Chondrocyte (in vitro differentiated cells): ENCODE measurements at places on chromosomes 2 and 18. TPM values are rescaled to one million over a fixed set of nuclear protein-coding genes. Genes with fewer than 3 reads are reported as not detected.

DNA sequence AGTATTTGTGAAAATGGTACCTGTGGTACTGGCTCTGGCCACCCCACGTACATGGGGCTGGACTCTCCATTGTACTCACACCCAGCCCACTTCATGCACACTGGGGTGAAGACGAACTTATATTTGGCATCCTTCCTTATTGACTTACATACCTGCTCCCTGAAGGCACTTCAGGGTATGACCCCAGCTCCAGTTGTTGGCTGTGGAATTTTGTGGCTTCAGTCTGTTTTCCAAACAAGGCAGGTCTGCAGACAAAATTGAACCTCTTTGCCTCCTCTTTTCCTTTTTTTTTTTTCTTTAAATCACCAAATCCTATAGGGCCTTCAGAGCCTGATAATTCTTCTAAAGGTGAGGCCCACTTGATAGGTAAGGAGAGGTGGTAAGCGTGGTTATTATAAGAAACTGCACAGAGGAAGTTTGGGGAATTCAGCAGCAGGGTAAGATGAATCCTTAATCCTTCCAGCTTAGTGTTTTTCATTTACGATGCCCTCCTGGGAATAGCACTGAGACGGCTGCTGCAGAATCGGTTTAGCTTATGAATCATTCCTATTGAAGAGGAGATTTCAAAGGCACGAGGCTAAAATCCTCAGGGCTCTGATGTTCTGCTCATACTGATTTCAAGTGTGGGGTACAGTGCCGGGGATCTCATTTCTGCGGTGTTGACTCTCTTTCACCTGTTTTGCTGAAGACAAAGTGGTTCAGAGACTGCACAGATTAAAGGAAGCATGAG, 55.2 kb downstream of the KIF5C start:
- H3K4me3 ChIP-seq = no peak overlapping the region
- no peaks in the 10 kb centered on the region for H3K27me3 ChIP-seq
- H3K4me1 ChIP-seq = peaks cover 16% of the 10 kb centered on the region
- no peak overlapping the region for H3K27ac ChIP-seq
- DNase-seq = no peak

GRCh38 chr2:223051693-223052289, at the start of gene KCNE4:
TSS of gene KCNE4 (plus strand) at chr2:223052190. CDS start at chr2:223052831, 641 bp downstream.
- H3K36me3 ChIP-seq = peaks cover 5% of the 10 kb centered on the region
- no peaks in the 10 kb centered on the region for H3K27me3 ChIP-seq
- H3K4me3 ChIP-seq = peak within 1 kb of the TSS; percentile 70
- no peak for DNase-seq
- peak within 1 kb of the TSS; percentile 98 for H3K27ac ChIP-seq
- peaks cover 95% of the 10 kb centered on the region for H3K4me1 ChIP-seq

- H3K4me3 ChIP-seq = no peak overlapping the region
- no peak for DNase-seq
- no peaks in the 10 kb centered on the region for H3K36me3 ChIP-seq
- H3K4me1 ChIP-seq = peaks cover 65% of the 10 kb centered on the region
- H3K27ac ChIP-seq = no peak overlapping the region
These were observed 61.6 kb downstream of the BMP10 start for GRCh38 chr2:68809324-68810240.

- H3K4me1 ChIP-seq = peaks cover 2% of the 10 kb centered on the region
- H3K36me3 ChIP-seq = no peaks in the 10 kb centered on the region
- H3K27ac ChIP-seq = no peak overlapping the region
- H3K27me3 ChIP-seq = peaks cover 26% of the 10 kb centered on the region
These were observed 52.1 kb upstream of the ACAA2 start for GRCh38 chr18:49865401-49865800.

GRCh38 chr2:74357627-74358026, 14.4 kb upstream of the SLC4A5 start:
- no peak overlapping the region for H3K27ac ChIP-seq
- no peaks in the 10 kb centered on the region for H3K4me1 ChIP-seq
- peaks cover 42% of the 10 kb centered on the region for H3K36me3 ChIP-seq
- DNase-seq = no peak
- H3K27me3 ChIP-seq = no peaks in the 10 kb centered on the region

- peaks cover 76% of the 10 kb centered on the region for H3K4me1 ChIP-seq
- H3K4me3 ChIP-seq = no peak overlapping the region
- H3K27me3 ChIP-seq = no peaks in the 10 kb centered on the region
- H3K27ac ChIP-seq = no peak overlapping the region
- DNase-seq = no peak
These were observed 4.2 kb downstream of the RNF152 start for GRCh38 chr18:61888622-61889021.

DNA sequence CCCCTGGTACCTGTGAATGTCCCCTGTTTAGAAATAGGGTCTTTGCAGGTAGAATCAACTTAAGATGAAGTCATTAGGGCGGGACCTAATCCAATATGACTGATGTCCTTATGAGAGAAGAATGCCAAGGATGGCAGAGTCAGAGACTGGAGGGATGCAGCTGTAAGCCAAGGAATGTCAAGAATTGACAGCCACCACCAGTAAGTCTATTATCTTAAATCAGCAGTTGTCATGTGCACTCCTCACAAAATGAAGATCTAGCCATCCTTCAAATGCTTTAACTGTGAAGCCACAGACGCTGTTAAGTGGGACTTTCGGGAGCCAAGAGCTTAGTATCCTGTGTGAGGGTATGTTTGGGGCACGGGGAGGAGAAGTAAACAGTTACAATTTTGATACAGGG, 83.2 kb downstream of the ITGA4 start:
- H3K4me3 ChIP-seq = no peak overlapping the region
- peaks cover 14% of the 10 kb centered on the region for H3K36me3 ChIP-seq
- no peak overlapping the region for H3K27ac ChIP-seq
- H3K27me3 ChIP-seq = no peaks in the 10 kb centered on the region
- no peak for DNase-seq

GRCh38 chr2:105385731-105386540, 12.9 kb downstream of the FHL2 start:
- H3K4me3 ChIP-seq = no peak overlapping the region
- peaks cover 57% of the 10 kb centered on the region for H3K4me1 ChIP-seq
- H3K27me3 ChIP-seq = no peaks in the 10 kb centered on the region
- no peak overlapping the region for H3K27ac ChIP-seq
- H3K36me3 ChIP-seq = peaks cover 45% of the 10 kb centered on the region

GRCh38 chr2:177778472-177778871, 294.1 kb downstream of the PDE11A start:
- H3K4me3 ChIP-seq = no peak overlapping the region
- no peaks in the 10 kb centered on the region for H3K36me3 ChIP-seq
- peaks cover 9% of the 10 kb centered on the region for H3K4me1 ChIP-seq
- no peak overlapping the region for H3K27ac ChIP-seq
- no peak for DNase-seq

- H3K36me3 ChIP-seq = peaks cover 11% of the 10 kb centered on the region
- H3K27ac ChIP-seq = no peak overlapping the region
- no peaks in the 10 kb centered on the region for H3K4me1 ChIP-seq
These were observed 246.8 kb downstream of the HDAC4 start for GRCh38 chr2:239153806-239154591.

GRCh38 chr2:143588746-143589145, 459.5 kb downstream of the ARHGAP15 start:
- peaks cover 2% of the 10 kb centered on the region for H3K36me3 ChIP-seq
- peaks cover 14% of the 10 kb centered on the region for H3K4me1 ChIP-seq
- H3K27me3 ChIP-seq = no peaks in the 10 kb centered on the region
- no peak overlapping the region for H3K27ac ChIP-seq
- no peak overlapping the region for H3K4me3 ChIP-seq

DNA sequence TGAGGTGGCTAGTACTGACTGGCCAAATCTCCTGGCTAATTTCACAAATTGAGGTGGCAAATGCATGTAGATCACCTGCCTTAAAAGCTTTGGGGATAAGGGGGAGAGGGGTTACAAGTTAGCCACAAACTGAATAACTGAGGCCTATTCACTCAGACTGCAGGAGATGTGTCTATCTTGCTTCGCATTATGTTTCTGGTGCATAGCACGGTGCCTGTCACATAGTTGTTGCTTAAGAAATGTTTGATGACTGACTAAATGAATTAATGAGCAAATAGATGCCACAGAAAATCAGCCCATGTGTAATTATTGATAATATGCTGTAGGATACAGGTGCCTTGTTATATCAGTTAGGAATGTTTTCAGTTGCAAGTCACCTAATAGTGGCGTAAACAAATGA, 12.5 kb upstream of the SLC40A1 start:
- H3K27me3 ChIP-seq = no peaks in the 10 kb centered on the region
- no peak overlapping the region for H3K27ac ChIP-seq
- no peak overlapping the region for H3K4me3 ChIP-seq
- no peak for DNase-seq

DNA sequence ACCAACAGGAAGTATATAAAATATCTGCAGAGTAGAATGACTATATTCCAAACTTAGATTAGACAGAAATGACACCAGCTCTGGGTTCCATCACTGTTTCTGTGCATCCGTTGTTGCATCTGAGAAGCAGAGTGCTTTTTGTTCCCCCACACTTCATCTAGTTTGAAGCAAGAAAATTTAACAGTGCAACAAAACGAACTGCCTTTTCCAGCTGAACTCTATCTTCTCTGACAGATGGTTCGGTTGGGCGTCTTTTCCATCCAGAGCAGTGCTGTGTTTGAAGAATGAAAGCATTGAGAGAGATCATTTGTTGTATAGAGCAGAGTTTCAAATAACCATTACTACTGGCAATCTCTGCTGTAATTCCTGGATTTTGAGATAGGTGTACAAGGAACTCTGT, 757.5 kb downstream of the DPP10 start:
- H3K27me3 ChIP-seq = no peaks in the 10 kb centered on the region
- no peaks in the 10 kb centered on the region for H3K4me1 ChIP-seq
- H3K36me3 ChIP-seq = no peaks in the 10 kb centered on the region
- H3K4me3 ChIP-seq = no peak overlapping the region

DNA sequence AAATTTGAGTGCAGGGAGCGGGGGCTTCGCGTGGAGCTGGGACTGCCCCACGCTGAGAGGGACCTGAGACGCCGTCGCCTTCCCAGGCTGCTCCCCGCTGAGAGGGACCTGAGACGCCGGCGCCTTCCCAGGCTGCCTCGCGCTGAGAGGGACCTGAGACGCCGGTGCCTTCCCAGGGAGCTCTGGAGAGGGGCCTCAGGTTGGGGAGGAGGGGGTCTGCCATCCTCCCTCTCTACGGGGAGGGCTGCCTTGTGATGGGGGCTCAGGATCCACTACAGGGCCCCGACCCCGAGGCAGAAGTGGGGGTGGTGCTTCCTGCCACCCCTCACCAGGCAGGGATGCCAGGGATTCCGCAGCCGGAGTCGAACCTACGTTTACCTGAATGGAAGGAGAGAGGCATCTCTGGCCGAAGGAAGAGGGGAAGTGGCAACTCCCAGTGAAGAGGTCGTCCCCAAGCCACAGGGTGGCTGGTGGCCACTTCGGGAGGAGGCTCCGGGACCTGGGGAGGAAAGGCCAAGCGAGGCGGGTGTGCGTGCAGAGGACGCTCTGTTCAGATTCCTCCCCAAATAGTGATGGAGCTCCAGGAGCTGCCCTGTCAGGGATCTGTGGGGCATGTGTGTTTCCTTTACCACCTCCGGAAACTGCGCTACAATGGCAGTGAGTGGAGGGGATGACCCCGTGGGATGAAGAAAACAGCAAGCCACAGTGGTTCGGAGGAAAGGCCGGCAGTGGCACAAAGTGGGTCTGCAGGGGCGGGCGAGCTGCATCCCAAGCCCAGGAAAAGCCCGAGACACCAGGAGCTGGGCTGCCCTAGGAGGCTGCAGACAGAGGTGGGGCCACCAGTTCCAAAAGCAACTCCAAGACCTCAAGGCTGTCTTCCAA, 108.2 kb upstream of the CTDP1 start:
- H3K36me3 ChIP-seq = peaks cover 4% of the 10 kb centered on the region
- H3K27ac ChIP-seq = peak overlapping the region; percentile 83
- peak overlapping the region; percentile 46 for H3K4me3 ChIP-seq
- peaks cover 61% of the 10 kb centered on the region for H3K4me1 ChIP-seq
- peak; percentile 75 for DNase-seq

The FKBP1B gene
- total RNA-seq = 10.4 to 18.2 TPM (median 16.2 TPM) in 3 replicates

The CHST10 gene
- total RNA-seq = 9.8 to 11.1 TPM (median 10.8 TPM) in 3 replicates

The PER2 gene
- total RNA-seq = 2.7 to 3.3 TPM (median 2.9 TPM) in 3 replicates

The CTLA4 gene
- total RNA-seq = not detected in 3 replicates

The FAM136A gene
- 26.9 to 42.0 TPM (median 29.9 TPM) in 3 replicates for total RNA-seq

The PARD6G gene
- 10.9 to 17.7 TPM (median 17.0 TPM) in 3 replicates for total RNA-seq

The POTEC gene
- total RNA-seq = not detected in 3 replicates

The ASB18 gene
- total RNA-seq = not detected in 3 replicates

The FZD7 gene
- total RNA-seq = 61.0 to 66.2 TPM (median 63.1 TPM) in 3 replicates

The RPRD1A gene
- total RNA-seq = 35.5 to 45.2 TPM (median 39.8 TPM) in 3 replicates

The NEDD4L gene
- total RNA-seq = 21.6 to 27.6 TPM (median 25.8 TPM) in 3 replicates

The KIF1A gene
- total RNA-seq = 15.2 to 63.5 TPM (median 60.0 TPM) in 3 replicates
